ENCODE measurements at places on chromosomes 1 and 21.

DNA sequence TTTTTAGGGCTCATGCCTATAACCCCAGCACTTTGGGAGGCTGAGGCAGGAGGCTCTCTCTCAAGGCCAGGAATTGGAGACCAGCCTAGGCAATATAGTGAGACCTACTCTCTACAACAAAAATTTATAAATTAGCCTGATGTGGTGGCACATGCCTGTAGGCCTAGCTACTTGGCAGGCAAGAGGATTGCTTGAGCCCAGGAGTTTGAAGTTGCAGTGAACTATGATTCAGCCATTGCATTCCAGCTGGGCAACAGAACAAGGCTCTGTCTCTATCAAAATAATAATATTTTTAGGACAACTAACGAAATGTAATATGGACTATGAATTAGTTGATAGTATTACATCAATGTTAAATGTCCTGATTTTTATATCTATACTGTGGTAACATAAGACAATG is 68.8 kb upstream of the ARID1A start:
- no peak for DNase-seq

DNA sequence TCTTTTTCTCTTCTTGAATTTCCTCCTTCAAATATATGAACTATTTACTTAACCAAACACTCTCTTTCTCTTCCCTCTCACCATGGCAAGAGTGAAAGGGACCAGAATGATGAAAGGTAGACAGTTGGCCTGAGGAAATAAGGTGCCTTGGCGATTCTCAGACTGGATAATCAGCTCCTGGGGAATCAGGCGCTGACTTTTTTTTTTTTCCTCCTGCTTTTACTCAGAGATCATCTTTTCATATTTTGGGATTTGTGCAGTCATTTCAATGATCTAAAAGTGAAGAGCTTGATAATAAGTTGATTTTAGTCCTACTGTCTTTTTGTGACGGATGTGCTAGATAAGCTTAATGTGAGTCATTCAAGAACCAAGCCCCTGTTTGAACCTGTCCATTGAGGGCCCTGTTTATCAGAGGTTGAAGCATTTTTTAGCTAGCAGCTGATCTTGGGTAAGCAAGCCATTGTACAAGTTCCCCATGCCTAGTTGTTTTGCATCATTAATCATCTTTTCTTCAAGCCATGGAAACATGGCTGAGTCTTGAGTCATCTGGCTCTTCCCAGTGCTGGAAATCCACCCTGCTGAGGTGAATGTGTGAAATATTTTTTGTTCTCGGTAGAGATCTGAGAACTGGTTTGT is 40.8 kb downstream of the ITSN1 start:
- no peak for DNase-seq

DNA sequence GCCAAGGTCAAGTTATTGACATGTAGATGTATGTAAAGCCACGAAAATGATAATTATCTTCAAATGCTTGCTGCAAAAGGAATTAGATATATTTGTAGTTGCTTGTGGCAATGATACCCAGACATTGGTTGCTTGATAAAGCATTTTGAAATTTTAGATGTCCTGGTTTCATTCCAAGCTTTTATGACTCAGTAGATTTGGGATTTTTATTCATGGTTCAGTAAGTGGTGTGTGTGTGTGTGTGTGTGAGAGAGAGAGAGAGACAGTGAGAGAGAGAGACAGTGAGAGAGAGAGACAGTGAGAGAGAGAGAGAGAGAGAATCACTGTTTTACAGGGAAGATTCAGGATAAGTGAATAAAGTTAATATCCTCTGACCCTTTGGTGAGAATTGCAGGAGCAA is 498.2 kb upstream of the C1orf87 start:
- DNase-seq = no peak

GRCh38 chr1:165328136-165328535 is 28.4 kb downstream of the LMX1A start:
- DNase-seq = no peak

DNA sequence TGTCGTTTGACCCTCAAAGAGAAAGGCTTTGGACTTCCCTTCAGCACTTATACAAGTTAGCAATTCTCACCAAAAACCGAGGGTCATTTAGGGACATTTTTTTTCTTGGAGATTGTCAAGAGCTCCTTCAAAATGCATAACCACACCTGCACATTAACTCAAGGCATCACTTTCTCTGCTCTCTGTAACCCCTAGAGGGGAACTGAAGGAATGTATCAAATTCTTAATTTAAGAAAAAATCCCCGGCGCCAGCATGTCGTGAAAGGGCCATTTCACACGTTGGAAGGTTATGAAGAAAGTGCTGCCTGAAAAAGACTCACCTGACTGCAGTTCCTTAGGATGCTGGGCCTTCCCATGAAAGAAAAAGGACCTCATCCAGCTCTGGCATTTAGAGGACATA is 131.6 kb upstream of the ZC3H12A start:
- no peak for DNase-seq

DNA sequence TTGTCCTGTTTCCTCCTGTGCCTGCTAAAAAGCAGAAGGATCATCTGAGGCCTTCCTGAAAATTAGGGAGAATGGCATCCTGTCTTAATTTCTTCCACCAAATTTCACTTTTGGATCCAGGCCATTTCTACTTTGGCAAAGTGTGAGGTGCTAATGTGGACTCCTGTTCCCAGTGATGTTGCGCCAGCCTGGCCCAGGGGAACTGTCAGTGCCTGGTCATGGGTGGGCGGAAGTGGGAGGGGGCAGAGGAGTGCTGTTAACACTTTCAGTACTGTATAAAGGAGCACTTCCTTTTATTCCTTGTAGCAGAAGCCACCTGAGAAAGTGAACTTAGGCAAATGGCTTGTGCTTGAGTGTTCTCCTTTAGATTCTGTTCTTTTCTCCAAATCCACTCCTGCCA is 19.9 kb downstream of the ELAPOR1 start:
- no peak for DNase-seq

DNA sequence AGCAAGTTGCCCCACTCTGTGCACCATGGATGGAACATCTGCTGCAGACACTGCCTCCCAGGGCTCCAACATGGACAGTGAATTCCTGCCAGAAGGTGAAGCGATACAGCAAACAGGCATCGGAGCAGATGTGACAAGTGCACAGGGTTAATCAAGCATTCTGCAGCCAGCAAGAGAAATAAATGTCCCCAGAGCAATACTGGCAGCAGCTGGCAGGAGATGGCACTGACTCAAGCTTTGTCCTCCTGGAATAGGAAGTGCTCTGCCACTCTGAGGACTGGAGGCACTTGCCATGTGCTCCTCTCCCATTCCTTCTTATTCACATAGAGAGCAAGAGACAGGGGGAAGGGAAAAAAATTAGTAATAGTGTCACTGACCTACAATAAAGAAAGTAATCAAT is 402.7 kb upstream of the DAB1 start:
- no peak for DNase-seq

DNA sequence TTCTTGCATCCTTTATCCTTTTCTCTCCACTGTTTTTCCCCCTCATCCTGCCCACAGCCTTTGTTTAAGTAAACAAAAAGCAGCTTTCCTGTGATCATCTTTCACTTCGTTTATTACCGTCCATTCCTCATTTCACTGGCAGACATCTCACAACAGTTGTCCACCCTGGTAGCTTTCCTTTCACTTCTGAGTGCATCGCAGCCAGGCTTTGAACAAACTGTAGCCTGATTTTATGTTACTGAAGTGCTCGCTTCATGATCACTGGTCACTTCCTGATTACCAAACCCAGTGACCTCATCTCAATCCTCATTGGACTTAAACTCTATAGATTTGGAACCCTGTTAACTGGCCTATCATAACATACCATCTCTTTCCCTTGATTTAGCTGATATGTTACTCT is 67.7 kb downstream of the SDCCAG8 start:
- no peak for DNase-seq

All from NCI-H146 (cell line).